ENCODE measurements at places on chromosomes 7 and 10. TPM values are rescaled to one million over a fixed set of nuclear protein-coding genes. Genes with fewer than 3 reads are reported as not detected.

GRCh38 chr10:63115732-63116383 lies 17.3 kb upstream of the NRBF2 start:
- H3K4me3 ChIP-seq, result no peak overlapping the region
- H3K27ac ChIP-seq, result no peak overlapping the region
- no peaks in the 10 kb centered on the region for H3K4me1 ChIP-seq

DNA sequence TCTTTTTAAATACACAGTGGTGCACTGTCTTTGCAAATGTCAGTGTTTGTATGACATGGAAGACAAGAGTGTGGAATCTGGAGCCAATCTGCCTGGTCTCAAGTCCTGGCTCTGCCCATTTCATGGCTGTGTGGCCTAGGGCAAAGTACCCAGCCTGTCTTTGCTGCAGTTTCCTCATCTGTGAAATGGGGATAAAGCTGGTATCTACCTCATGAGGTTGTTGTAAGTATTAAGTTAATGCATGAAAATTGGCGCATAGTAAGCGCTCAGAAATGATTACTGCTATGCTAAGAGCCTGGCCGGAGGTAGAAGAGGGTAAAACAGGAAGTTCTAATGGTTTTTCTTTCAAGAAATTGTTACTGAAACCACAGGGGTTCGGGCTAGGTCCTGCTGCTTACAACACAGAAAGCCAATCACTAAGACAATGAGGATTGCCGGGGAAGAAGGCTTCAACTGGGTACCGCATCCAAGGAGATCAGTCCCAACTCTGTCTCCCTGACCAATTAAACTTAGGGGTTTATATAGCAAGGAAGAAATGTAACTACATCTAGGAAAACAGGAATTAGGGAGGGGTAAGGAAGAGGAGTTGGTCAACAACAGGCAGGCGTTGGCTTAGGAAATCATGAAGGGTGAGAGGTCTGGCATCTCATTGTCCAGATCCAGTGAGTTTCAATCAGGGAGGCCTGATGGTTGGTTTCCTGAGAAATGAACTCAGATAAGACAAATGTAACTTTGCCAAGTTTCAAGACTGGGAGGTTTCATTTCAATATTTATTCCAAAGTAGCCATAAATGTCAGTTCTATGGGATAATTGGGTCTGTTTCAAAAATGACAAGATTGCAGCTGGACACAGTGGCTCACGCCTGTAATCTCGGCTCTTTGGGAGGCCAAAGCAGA lies 57.0 kb downstream of the CHST3 start:
- no peak overlapping the region for H3K4me3 ChIP-seq
- 0 out of 2 replicates have a peak, but pooled peaks cover 3% of the 10 kb centered on the region for H3K27me3 ChIP-seq
- H3K36me3 ChIP-seq, result no peaks in the 10 kb centered on the region
- peaks cover 15% of the 10 kb centered on the region for H3K4me1 ChIP-seq
- H3K27ac ChIP-seq, result no peak overlapping the region

GRCh38 chr7:159060440-159060839 lies 84.2 kb downstream of the VIPR2 start:
- no peak overlapping the region for H3K4me3 ChIP-seq
- no peaks in the 10 kb centered on the region for H3K27me3 ChIP-seq
- H3K4me1 ChIP-seq, result no peaks in the 10 kb centered on the region
- no peak overlapping the region for H3K27ac ChIP-seq
- H3K36me3 ChIP-seq, result no peaks in the 10 kb centered on the region
- DNase-seq, result no peak

- no peaks in the 10 kb centered on the region for H3K4me1 ChIP-seq
- H3K27ac ChIP-seq, result no peak overlapping the region
These were observed 45.5 kb upstream of the ZNF716 start for GRCh38 chr7:57404343-57404966.

MYOZ1 gene
- total RNA-seq, result 0.84 TPM

DNA sequence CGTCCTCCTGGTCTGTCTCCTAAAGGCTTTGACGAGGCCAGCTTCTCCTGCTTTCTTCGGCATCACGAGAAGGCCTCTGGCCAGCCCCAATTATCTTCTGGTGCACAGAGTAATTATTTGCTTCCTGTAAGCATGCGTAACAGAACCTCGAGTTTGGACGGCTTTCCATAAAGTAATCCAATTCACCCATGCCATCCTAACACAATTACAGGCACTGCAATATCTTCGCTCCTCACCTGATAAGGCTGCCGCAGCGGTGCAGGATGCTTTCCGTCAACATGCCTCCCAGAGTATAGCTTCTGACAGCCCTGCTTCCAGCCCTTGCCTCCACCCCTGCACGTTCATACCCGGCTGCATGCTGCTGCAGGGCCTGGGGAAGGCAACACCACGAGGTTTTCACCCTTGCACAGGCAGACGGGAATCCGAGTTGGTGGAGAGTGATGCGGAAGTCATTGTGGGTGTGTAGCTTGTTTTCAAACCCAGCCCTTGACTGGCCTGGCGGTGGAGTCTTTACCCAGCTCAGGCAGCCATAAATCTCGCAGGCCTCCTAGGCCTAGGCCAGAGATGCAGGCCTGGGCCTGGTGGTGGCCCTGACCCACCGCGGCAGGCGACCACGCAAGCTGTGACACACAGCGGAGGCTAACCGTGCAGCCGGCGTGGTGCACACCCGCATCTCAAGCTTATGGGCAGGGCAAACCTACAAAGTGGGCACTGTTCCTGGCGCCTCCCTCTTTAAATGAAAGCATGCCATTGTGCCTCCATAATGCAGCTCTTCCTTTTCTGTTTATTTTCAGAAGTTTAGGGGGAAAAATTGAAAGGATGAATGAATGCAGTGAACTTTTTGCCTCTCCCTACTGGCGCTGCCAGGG lies 12.7 kb downstream of the EBF3 start:
- no peaks in the 10 kb centered on the region for H3K36me3 ChIP-seq
- H3K4me1 ChIP-seq, result peaks cover 60% of the 10 kb centered on the region
- H3K27ac ChIP-seq, result peak overlapping the region; percentile 74

CYP3A7 gene
- total RNA-seq, result not detected

CPEB3 gene
- total RNA-seq, result 1.7 TPM

GRCh38 chr10:130848855-130849254 lies 462.7 kb downstream of the TCERG1L start:
- H3K27ac ChIP-seq, result no peak overlapping the region
- no peak for DNase-seq
- H3K36me3 ChIP-seq, result no peaks in the 10 kb centered on the region
- H3K4me1 ChIP-seq, result no peaks in the 10 kb centered on the region

CCDC3 gene
- 112 TPM for total RNA-seq

GRCh38 chr7:99839287-99840021 lies 11.6 kb downstream of the CYP3A43 start:
- H3K4me1 ChIP-seq, result no peaks in the 10 kb centered on the region
- DNase-seq, result no peak
- H3K4me3 ChIP-seq, result no peak overlapping the region
- H3K27ac ChIP-seq, result no peak overlapping the region

- no peak for DNase-seq
- no peak overlapping the region for H3K4me3 ChIP-seq
- H3K36me3 ChIP-seq, result no peaks in the 10 kb centered on the region
- H3K27ac ChIP-seq, result no peak overlapping the region
- no peaks in the 10 kb centered on the region for H3K27me3 ChIP-seq
These were observed 10.1 kb downstream of the HACD1 start for GRCh38 chr10:17607060-17607459.

DNA sequence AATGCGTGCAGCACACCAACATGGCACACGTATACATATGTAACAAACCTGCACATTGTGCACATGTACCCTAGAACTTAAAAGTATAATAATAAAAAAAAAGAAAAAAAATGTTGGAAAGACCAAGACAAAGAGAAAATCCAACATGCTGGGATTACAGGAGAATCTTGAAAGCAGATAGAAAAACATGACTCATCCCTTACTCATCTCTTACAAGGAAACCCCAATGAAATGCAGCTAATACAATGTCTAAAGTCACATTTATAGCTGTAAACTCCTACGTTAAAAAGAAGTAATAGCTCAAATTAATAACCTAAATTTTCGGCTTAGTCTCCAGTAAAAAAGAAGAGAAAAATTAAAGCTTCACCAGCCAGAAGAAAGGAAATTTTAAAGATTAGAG lies 47.5 kb upstream of the DGKB start:
- no peak for DNase-seq
- H3K4me3 ChIP-seq, result no peak overlapping the region
- H3K27me3 ChIP-seq, result no peaks in the 10 kb centered on the region
- no peaks in the 10 kb centered on the region for H3K4me1 ChIP-seq

GRCh38 chr10:73785721-73786511 lies 510 bp downstream of the ZSWIM8 start:
- peaks cover 7% of the 10 kb centered on the region for H3K4me1 ChIP-seq
- H3K4me3 ChIP-seq, result peak overlapping the region; percentile 77
- peaks cover 12% of the 10 kb centered on the region for H3K36me3 ChIP-seq

ZNF92 gene
- total RNA-seq, result 28.5 TPM

DNA sequence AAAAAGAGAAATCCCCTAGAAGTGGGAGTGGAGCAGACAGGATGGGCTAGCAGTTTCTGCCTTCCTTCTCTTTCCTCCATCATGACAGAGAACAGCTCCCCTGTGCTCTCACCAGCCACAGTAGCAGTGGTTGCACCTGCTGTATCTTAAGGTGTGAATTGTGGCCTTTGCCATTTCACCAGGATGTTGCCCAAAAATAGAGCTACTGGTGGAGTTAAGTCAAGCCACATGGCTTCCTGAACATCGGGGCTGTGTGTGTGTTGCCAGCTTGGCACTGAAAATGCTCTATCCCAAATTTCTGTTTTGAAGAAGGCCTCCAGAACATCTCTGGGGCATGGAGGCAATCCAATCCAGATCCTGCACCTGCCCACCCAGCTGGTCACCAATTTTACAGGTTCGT lies 348.7 kb downstream of the EXOC4 start:
- H3K36me3 ChIP-seq, result no peaks in the 10 kb centered on the region
- DNase-seq, result no peak
- H3K27ac ChIP-seq, result no peak overlapping the region

ZC3HAV1L gene
- total RNA-seq, result 57.1 TPM

DNA sequence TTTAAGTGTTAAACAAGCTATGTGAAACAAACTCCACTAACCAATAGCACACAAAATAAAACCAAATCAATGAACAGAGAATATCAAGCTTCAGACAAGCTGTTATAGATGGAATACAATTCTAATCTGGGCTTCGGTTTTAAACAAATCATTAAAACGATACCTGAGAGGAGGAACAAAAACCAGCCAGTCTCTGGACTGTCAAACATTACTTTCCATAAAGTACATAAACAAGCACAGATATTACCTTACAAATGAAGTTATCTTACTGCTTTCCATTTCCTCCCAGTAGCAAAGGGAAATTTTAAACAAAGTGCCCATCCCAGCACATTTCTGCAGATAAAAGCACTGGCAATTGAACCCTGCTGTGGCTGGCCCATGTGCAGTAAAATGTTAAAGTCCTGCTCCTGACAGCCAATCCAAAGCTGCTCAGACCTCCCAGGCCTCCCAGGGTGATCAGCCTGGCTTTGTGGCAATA lies 128.0 kb downstream of the NRCAM start:
- no peaks in the 10 kb centered on the region for H3K36me3 ChIP-seq
- no peak overlapping the region for H3K27ac ChIP-seq
- H3K4me1 ChIP-seq, result 0 out of 2 replicates have a peak, but pooled peaks cover 3% of the 10 kb centered on the region
- no peaks in the 10 kb centered on the region for H3K27me3 ChIP-seq

DNA sequence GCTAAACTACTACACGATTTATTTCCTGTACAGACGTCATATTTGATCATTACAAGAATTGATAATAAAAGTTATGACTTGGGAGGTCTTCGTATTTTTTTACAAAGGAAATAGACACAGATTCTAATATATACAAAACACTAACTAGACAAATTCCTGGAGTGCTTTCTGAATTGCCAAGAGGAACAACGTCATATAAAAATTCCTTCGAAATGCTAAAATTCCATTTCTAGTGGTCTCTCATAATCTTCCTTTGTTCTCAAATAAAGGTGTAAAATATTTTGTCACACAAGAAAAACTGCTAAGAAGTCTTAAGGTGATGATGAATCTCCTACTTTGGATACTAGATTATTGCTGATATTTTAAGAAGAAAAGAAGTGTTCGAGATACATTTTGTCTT lies 85.4 kb downstream of the CDK6 start:
- H3K27ac ChIP-seq, result peak overlapping the region; percentile 86
- H3K27me3 ChIP-seq, result no peaks in the 10 kb centered on the region
- no peak for DNase-seq
- H3K4me1 ChIP-seq, result peaks cover 59% of the 10 kb centered on the region

GRCh38 chr7:29898301-29898700 lies 91.3 kb downstream of the SCRN1 start:
- H3K27me3 ChIP-seq, result no peaks in the 10 kb centered on the region
- no peaks in the 10 kb centered on the region for H3K36me3 ChIP-seq
- H3K4me3 ChIP-seq, result no peak overlapping the region
- H3K27ac ChIP-seq, result no peak overlapping the region
- DNase-seq, result no peak

DNA sequence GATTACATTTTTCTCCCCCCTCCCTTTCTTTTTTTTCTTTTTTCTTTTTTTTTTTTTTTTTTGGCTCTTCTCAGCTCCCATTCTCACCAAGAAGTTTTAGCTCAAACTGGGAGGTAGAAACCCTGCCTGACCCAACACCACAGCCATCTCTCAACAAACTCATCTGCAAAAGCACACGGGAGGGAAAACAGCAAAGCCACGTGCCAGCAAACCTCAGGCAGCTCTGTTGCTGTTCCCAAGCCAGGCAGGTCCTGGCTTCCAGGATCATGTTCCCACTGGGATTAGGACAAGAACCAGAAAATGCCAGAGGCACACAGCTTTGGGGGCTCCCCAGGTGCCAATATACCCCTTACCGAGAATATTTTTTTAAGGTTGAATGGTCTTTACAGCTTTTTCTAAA lies 56.7 kb downstream of the ITIH5 start:
- no peaks in the 10 kb centered on the region for H3K36me3 ChIP-seq
- H3K4me1 ChIP-seq, result 0 out of 2 replicates have a peak, but pooled peaks cover 2% of the 10 kb centered on the region
- no peaks in the 10 kb centered on the region for H3K27me3 ChIP-seq
- H3K27ac ChIP-seq, result peak overlapping the region; percentile 26
- no peak overlapping the region for H3K4me3 ChIP-seq

PDK4 gene
- total RNA-seq, result 1.4 TPM

GRCh38 chr7:55556031-55556430 lies 16.3 kb downstream of the VOPP1 start:
- H3K27me3 ChIP-seq, result no peaks in the 10 kb centered on the region
- no peaks in the 10 kb centered on the region for H3K4me1 ChIP-seq
- H3K27ac ChIP-seq, result no peak overlapping the region
- H3K36me3 ChIP-seq, result peaks cover 7% of the 10 kb centered on the region

PILRA gene
- 0.83 TPM for total RNA-seq

NPFFR1 gene
- total RNA-seq, result not detected

GRCh38 chr7:3201937-3202710 lies 98.9 kb upstream of the SDK1 start:
- no peak for DNase-seq
- H3K36me3 ChIP-seq, result no peaks in the 10 kb centered on the region

STEAP2 gene
- 0.08 TPM for total RNA-seq

GRCh38 chr10:35794703-35795102 lies 152.6 kb upstream of the FZD8 start:
- no peak overlapping the region for H3K4me3 ChIP-seq
- peaks cover 21% of the 10 kb centered on the region for H3K4me1 ChIP-seq
- H3K27ac ChIP-seq, result no peak overlapping the region
